Type B pancreatic cell (in vitro differentiated cells): ENCODE measurements at places on chromosomes 13 and 19.

DNA sequence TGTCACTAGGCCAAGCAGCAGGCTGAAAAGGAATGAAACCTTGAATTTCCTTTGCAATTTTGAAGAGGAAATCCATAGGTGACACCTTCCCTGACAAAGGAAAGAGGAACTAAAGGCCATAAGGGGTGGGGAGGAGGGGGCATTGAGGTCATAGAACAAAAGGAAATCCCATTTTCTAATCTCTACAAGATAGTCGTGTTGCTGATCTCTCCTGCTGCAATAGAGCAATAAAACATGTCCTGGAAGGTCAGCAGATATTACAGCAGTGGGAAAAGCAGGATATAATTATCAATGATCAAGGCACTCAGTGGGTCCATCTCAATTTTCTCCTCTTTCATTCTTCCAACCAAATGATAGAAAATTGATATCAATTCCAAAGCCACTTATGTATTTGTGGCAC, 20.3 kb upstream of the RAP2A start:
- peaks cover 2% of the 10 kb centered on the region for H3K27me3 ChIP-seq
- H3K4me1 ChIP-seq: no peaks in the 10 kb centered on the region
- no peak for DNase-seq
- H3K27ac ChIP-seq: no peak overlapping the region

DNA sequence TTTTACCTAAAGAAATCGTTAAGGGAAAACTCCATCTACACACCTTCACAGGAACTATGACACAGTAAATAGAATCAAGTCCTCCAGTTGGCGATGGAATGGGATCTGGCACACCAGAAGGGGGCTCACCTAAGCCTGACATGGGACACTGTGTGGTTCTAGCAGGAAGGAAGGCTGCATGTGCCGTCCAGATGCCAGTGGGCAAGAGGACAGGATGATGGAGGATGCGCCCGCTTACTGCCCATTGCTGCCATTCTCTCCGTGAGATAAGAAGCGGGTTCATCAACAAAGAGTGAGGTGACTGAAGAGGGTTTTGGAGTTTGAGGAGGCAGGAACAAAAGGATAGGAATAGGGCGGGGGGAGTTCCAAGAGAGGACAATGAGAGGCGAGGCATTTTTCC, 2.9 kb upstream of the CYP2F1 start:
- H3K27me3 ChIP-seq: peaks cover 17% of the 10 kb centered on the region
- H3K36me3 ChIP-seq: no peaks in the 10 kb centered on the region

DNA sequence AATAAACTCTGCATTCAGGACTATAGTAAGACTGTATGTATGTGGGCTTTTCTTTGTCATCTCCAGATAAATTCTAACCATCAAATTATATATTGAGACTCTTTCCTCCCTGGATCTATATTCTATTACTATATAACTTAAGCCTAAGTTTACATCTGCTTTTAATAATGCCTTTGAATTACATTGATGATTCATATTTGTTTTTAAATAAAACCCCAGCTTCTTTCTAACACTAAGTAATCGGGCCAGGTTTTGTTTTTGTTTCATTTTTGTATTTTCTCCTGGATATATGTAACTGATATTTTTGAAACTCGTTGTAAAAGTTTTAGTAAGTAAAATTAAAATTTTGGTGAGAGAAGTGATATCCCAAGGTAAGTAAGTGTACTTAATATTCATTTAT, 1599.1 kb downstream of the PCDH9 start:
- no peak for DNase-seq
- H3K4me3 ChIP-seq: no peak overlapping the region
- H3K36me3 ChIP-seq: no peaks in the 10 kb centered on the region
- no peaks in the 10 kb centered on the region for H3K4me1 ChIP-seq

- no peak for DNase-seq
- H3K36me3 ChIP-seq: peaks cover 44% of the 10 kb centered on the region
- H3K4me3 ChIP-seq: peak overlapping the region; percentile 99
- H3K27ac ChIP-seq: peak overlapping the region; percentile 85
Measured at GRCh38 chr19:57558525-57558924, 1.1 kb downstream of the ZNF550 start.

- no peak for DNase-seq
- peaks cover 3% of the 10 kb centered on the region for H3K27me3 ChIP-seq
- H3K4me3 ChIP-seq: no peak overlapping the region
- no peak overlapping the region for H3K27ac ChIP-seq
- H3K36me3 ChIP-seq: no peaks in the 10 kb centered on the region
Measured at GRCh38 chr13:110030394-110030928, 244.1 kb upstream of the IRS2 start.

GRCh38 chr13:111664696-111665095, 344.3 kb downstream of the TEX29 start:
- no peak overlapping the region for H3K4me3 ChIP-seq
- peaks cover 17% of the 10 kb centered on the region for H3K27me3 ChIP-seq
- DNase-seq: peak; percentile 43
- peaks cover 7% of the 10 kb centered on the region for H3K4me1 ChIP-seq
- no peaks in the 10 kb centered on the region for H3K36me3 ChIP-seq

DNA sequence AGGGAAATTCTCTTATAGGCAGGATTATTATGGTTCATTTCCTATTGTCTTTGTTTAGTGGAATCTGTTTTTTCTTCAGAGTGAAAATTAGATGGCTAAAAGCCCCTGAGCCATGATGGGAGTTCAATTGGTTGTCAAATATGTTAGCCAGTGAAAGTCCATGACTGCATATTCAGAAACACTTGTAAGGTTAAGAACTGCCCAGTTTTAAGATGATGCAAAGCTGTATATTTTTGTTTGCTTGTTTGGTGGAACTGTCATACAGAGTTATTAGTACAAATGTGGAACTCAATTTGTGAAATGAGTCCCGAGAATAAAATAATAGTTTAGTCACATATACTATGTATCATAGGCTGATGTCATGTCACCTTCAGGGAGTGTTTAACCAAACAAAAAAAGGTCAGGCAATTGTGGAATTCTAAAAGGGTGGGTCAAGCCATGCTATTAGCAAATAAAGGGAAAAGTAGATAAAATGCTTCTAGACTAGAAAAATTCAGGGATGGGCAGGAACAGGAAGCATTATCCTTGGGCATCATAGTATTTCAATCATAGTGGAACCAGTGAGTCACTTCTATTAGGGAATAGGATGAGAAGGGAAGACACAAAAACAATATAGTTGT, 248.3 kb upstream of the SLITRK1 start:
- H3K27ac ChIP-seq: no peak overlapping the region
- no peaks in the 10 kb centered on the region for H3K4me1 ChIP-seq
- no peaks in the 10 kb centered on the region for H3K36me3 ChIP-seq
- H3K27me3 ChIP-seq: no peaks in the 10 kb centered on the region
- no peak overlapping the region for H3K4me3 ChIP-seq

DNA sequence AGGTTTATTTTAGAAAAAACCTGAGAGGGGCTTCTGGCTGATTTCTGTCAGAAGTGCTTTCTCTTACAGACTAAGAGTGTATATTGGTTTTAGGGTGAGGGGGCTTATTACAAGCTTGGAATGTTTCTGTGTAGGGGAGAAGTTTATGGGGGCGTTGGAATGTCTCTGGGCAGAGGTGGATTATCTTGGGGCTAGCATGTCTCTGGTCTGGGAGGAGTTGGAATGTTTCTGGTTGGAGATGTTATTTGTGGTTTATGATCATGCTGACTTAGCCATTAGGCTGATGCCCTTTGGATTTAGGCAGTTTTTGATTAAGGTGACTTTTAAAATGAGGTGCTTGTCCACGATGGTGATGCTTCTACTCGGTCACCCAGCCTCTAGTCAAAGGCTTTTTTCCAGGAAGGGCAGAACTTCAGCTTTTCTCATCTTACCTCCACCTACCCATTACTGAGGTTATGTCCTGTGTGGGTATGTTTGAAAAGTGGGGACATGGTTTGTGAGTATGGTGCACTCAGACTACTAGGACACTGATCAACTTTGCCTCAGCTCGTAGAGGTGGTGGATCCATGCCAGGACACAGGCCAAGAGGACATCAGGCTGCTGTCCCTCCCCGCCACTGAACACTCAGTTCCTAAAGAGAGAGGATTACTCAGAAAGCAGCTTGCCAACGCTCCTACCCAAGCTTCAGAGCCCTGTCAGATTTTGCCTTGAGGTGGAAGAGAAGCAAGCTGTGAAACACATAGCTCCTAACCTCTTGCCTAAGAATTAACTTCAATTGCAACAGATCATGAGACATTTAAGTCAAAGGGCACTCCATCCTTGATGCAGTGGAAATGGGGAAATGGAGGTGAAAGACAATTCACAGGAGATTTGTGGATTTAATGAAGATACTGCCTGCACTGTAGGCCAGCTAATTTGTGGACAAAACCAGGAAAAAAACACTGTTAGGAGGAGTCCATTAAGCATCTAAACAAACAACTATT, 63.6 kb downstream of the ZNF44 start:
- H3K4me1 ChIP-seq: no peaks in the 10 kb centered on the region
- H3K36me3 ChIP-seq: peaks cover 58% of the 10 kb centered on the region
- DNase-seq: no peak
- H3K4me3 ChIP-seq: no peak overlapping the region
- no peaks in the 10 kb centered on the region for H3K27me3 ChIP-seq

- no peak overlapping the region for H3K4me3 ChIP-seq
- DNase-seq: no peak
- H3K4me1 ChIP-seq: peaks cover 2% of the 10 kb centered on the region
- H3K27me3 ChIP-seq: no peaks in the 10 kb centered on the region
Measured at GRCh38 chr19:33032218-33032781, 32.4 kb downstream of the RHPN2 start.

- no peaks in the 10 kb centered on the region for H3K36me3 ChIP-seq
- no peaks in the 10 kb centered on the region for H3K27me3 ChIP-seq
- no peak overlapping the region for H3K27ac ChIP-seq
- DNase-seq: no peak
- no peak overlapping the region for H3K4me3 ChIP-seq
Measured at GRCh38 chr13:53907891-53908290, 879.3 kb downstream of the OLFM4 start.

GRCh38 chr19:40469011-40469410, 2.2 kb downstream of the SPTBN4 start:
- H3K27ac ChIP-seq: no peak overlapping the region
- peak overlapping the region; percentile 55 for H3K4me3 ChIP-seq
- H3K4me1 ChIP-seq: peaks cover 13% of the 10 kb centered on the region
- peaks cover 30% of the 10 kb centered on the region for H3K27me3 ChIP-seq
- DNase-seq: no peak
